T-helper 2 cell treated with Interferon-gamma antibody and Interleukin-4, amounts not matched to agents 5 μg/mL and 100 μg/mL, for 36 hours (primary cell): ENCODE measurements at places on chromosomes 4 and X.

DNA sequence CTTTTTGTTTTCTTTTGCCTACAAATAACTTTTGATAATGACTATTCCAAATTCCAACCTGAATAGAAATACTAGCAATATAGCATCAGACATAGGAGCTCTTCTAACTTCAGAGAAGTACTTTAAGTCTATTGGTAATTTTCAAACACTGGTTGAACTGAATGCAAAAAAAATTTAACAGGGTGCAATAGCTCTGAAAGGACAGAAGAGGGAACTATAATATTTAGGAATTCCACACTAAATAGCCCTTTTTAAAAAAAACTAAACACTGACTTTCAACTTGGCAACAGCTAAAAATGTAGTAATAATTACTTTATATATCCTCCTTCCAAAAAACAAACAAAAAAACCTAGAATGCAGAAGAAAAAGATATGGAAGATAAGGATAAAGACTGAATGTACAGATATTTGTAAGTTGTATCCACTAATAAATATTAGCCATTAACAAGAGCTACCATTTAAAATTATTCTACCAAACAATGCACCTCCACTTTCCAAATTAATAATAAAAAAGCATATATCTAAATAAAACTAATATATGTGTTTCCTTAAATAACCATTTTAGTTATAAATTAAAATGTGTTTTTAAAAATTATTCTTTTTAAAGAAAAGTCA is 81.4 kb downstream of the FBXW7 start:
- no peak overlapping the region for H3K27ac ChIP-seq
- peaks cover 2% of the 10 kb centered on the region for H3K36me3 ChIP-seq
- H3K4me3 ChIP-seq: no peak overlapping the region
- no peaks in the 10 kb centered on the region for H3K27me3 ChIP-seq
- H3K4me1 ChIP-seq: peaks cover 26% of the 10 kb centered on the region

DNA sequence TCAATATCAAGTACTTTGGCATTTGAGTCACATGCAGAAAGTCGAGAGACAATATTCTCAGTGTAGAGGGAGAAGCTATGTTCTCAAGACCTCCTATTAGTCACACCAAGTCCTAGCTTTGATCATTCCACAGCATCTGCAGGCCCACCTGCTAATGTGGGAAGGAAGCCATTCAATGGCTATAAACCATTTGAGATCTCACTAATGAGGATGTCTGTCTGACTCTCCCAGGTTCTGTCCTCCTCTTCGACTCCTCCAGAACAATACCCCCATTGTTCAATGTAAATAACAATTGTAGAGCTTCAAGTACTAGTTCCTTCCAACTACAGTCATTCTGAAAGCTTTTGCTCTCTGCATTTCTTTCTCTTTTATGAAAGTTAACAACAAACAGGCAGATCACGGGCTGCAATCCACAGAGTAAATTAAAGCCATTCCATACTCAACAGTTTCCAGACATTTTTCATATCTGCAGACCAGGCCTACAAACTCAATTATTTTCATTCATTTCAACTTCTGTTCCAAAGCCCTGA is 140.2 kb upstream of the EDNRA start:
- no peaks in the 10 kb centered on the region for H3K27me3 ChIP-seq
- no peak overlapping the region for H3K27ac ChIP-seq
- no peak overlapping the region for H3K4me3 ChIP-seq

- H3K27me3 ChIP-seq: no peaks in the 10 kb centered on the region
- no peak overlapping the region for H3K4me3 ChIP-seq
- DNase-seq: no peak
- peaks cover 5% of the 10 kb centered on the region for H3K4me1 ChIP-seq
- H3K27ac ChIP-seq: no peak overlapping the region
These were observed 42.4 kb downstream of the USP9X start for GRCh38 chrX:41127477-41128192.

GRCh38 chrX:2449135-2449886 is 51.5 kb downstream of the DHRSX start:
- H3K4me3 ChIP-seq: no peak overlapping the region
- H3K27ac ChIP-seq: no peak overlapping the region
- no peak for DNase-seq
- no peaks in the 10 kb centered on the region for H3K27me3 ChIP-seq
- no peaks in the 10 kb centered on the region for H3K4me1 ChIP-seq
